ENCODE measurements at places on chromosomes 13 and 19.
A peak's percentile ranks its signal among the peaks of the same experiment; 100 is the strongest.

- DNase-seq, result no peak
Measured at GRCh38 chr13:35912841-35913240, 218.3 kb downstream of the DCLK1 start.

DNA sequence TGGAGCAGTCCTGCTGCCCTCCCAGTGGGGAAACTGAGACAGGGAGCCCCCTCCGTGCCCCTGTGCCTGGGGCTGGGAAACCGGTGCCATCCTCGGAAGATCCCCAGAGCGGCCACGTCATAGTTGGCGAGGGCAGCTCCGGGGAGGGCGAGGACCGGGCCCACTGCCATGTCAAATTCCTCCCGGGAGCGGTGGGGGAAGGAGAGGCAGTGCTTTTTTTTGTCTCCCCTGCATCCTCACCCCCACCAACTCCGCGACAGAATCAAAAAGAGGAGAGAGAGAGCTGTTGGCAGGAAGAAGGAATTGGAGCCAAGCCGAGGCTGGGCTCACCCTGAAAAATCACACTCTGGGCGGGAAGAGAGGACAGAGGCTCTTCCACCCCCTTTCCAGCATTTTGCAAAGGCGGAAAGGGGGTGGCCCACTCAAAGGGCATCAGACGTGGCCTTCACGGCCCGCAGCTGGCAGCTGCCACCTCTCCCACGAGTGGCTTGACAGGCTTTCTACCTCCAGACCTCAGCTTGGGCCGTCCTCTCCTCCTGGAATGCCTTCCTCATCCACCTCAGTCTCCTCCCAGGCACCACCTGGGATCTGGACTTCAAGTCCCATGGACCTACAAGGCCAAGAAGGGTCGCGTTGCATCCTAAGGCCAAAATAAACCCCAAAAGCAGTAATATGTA, 19.6 kb upstream of the NFIC start:
- DNase-seq, result no peak

- DNase-seq, result peak; percentile 45
Measured at GRCh38 chr19:5805462-5806132, 730 bp downstream of the NRTN start.

DNA sequence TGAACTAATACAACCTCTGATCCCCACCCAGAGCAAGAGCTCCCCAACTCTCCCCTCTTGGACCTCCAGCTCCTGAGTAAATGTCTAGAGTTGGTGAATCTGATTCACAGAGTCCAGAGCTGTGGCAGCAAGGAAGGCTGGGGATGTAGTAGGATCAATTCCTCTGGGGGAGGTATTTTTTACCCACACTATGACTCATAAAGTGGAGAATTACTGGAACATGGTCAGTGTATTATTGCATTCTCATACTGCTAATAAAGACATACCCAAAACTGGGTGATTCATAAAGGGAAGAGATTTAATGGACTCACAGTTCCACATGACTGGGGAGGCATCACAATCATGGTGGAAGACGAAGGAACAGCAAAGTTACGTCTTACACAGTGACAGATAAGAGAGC, 496.7 kb downstream of the EFNB2 start:
- DNase-seq, result no peak

DNA sequence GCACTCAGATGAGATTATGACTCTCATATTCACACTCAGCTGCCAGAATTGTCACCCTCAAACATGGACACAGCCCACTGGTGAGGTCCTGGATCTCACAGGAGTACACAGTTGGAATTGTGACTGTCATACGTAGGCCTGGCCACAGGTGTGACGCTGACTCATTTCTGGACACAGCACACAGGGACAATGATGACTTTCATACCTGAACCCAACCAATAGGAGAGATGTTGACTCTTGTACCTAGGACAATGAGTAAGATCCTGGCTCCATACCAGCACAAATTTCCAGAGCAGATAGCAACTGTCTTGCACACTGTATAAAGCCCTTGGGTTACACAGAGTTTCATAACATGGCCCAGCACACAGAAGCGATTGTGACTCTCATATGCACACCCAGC, 46.4 kb downstream of the ZNF85 start:
- DNase-seq, result no peak

- DNase-seq, result no peak
Measured at GRCh38 chr13:91358387-91358782, 10.9 kb downstream of the MIR17HG start.

GRCh38 chr19:2538096-2538757, 62.3 kb downstream of the GADD45B start:
- DNase-seq, result no peak

- DNase-seq, result no peak
Measured at GRCh38 chr13:21615427-21615826, 11.5 kb upstream of the MICU2 start.

- no peak for DNase-seq
Measured at GRCh38 chr13:32316028-32316339, 676 bp downstream of the BRCA2 start.

DNA sequence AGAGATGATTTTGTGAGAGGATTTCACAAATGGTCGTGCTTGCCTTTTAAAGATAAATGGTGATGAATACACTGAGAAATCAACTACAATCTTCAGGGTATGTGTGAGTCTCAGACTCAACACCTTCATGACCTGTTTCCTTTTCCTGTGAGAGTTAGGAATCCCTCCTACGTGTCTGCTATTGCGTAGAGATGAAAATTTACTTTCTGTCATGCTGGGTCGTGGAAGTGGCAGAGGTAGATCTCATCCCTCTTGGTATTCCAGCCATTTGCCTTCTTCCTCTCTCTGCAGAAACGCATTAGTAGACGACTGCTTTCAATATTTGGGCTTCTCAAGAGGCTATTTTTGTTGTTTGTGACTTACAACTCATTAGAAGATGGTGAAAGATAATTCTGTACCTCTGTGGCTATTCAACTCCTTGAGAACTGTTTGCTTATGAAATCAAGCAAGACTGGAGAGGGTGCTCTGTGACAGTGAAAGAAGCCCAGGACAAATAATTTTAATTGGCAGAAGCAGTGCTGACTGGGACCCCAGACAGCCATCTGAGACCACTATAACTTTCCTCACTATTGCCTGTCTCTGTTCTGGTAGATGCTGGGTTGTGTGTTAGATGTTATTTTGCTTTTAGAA, 233.1 kb downstream of the LACC1 start:
- DNase-seq, result no peak

- no peak for DNase-seq
Measured at GRCh38 chr19:33819506-33819879, 22.8 kb downstream of the KCTD15 start.

DNA sequence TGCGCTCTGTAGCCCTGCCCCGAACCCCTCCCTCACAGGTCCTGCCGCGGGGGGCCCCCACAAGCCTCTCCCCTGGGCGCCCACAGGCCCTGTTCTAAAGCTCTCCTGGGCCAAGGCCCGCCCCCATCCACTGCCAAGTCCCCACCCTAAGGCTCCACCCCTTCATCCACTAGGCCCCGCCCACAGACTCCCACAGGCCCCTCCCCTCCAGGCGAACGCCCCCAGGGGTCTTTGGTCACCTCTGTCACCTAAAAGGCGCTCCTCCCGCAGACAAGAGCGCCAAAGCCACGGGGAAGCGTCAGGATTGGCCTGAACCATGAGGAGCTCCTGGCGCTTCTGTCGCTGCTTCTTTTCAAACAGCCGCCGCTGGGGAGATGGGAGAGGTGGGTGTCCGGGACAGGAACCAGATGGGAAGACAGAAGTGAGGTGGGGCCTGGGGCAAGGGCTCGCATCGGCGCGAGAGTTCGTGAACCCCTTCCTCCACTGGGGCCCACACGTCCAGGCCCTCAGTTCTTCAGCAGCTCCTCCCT, 2.3 kb downstream of the TULP2 start:
- no peak for DNase-seq

DNA sequence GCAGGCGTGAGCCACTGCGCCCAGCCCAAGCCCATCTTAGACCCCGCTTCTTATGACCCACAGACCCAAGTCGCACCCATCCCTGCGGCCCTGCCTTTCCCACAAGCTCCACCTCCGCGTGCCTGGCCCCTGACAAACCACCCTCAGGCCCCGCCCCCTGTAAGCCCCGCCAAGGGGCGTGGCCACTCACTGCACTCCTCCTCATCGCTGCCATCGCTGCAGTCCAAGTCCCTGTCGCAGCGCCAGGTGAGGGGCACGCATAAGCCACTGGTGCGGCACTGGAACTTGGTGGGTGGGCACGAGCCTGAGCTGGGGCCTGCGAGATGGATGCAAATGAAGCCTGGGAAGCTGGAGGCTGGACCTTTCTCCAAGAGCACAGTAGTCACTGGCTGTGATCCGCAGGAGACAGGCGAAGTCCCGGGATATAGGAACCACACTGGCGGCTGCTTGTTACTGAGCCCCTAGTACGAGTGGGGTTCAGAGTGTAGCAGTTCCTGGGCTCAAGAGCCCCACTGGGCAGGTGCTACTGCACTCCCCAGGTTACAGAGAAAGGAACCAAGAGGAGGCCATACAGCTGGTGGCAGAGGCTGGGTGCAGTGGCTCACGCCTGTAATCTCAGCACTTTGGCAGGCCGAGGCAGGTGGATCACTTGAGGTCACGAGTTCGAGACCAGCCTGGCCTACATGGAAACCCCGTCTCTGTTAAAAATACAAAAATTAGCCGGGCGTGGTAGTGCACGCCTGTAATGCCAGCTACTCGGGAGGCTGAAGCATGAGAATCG, 3.1 kb downstream of the CD320 start:
- no peak for DNase-seq

GRCh38 chr13:77328819-77329132, 1.9 kb upstream of the MYCBP2 start:
- no peak for DNase-seq

DNA sequence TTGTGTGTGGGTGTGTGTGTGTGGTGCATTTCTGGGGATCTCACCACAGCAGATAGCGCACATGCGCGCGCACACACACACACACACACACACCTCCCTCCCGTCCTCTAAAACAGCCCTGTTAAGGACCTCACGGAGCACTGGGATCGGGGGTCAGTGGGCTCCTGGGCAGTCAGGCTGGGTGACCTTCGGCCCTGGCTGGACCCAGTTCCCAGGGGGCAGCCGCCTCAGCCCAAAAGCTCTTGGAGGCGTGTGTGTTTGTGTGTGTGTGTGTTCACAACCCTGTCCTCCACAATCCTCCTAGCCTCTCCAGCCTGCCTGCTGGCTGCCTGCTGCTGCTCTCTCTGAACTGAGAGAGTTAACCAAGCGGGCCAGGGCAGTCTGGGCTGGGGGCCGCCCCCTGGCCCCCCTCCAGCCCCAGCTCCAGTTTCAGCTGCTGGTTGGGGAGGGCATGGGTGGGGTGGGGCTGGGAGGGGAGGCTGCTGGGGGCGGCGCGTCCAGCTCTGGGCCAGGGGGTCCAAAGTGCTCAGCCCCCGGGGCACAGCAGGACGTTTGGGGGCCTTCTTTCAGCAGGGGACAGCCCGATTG, at the start of gene FXYD1:
FXYD1 (plus strand) TSS at position 520 of the 588 bp plus-strand sequence. CDS start 1,256 bp downstream, outside the sequence.
- DNase-seq, result no peak

DNA sequence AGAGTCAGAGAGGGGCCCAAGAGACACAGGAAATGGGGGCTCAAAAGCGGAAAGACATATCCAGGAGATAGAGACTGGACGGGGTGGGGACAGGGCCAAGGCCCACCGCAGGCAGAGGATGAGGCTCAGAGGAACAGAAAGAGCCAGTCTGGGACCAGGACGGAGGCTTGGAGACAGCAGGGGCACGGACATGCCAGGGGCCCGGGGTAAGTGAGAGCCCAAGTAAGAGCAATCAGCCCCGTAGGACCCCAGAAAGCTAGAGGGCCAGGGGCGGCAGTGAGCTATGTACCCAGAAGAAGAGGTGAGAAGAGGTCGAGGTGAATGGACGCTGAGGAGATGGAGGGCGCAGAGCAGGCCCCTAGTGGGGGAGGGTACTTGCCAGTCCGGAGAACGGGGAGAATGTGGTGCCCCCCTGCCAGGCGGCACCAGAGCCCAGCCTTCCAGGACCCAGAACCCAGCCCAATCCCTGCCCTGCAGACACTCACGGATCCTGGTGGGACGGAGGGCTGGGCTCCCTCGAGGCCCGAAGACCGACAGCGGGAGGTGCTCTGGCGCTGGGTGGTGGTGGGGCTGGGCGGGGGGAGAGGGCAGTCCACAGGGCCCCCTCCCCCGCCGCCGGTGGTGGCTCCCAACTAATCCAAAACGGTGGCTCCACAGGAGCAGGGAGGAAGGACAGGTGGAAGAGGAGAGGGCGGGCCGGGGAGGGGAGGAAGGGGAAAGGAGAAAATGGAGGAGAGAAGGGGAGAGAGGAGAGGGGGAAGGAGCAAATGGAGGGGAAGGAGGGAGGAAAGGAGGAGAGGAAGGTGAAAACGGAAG, 1.0 kb downstream of the GRIK5 start:
- no peak for DNase-seq

DNA sequence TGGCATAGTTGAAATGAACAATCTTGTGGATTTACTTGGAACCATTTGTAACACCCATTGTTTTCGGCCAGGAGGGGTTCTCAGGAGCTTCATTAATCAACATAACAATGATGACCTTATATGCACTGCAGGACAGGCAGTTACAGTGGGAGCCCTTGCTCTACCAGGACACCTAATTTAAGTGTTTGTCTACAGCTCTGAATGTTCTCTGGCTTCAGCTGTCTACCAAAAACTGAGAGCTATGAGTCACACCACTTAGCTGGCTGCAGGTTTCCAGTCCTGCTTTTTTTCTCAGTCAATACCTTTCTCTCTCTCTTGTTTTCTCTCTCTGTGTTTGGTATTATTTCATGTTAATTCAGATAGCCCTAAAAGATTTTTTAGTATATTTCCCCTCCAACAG, 105.4 kb upstream of the MBNL2 start:
- DNase-seq, result no peak

- no peak for DNase-seq
Measured at GRCh38 chr19:15404780-15405211, 14.0 kb downstream of the AKAP8L start.

- DNase-seq, result no peak
Measured at GRCh38 chr19:14183741-14184350, 22.1 kb downstream of the ADGRL1 start.

- no peak for DNase-seq
Measured at GRCh38 chr13:85864963-85865530, 65.8 kb upstream of the SLITRK6 start.

Measured in activated CD8-positive, alpha-beta memory T cell treated with anti-CD3 and anti-CD28 coated beads for 1 hour (primary cell).